ENCODE measurements at places on chromosomes 7 and 10.

GRCh38 chr10:133249975-133250754 is 12.5 kb downstream of the VENTX start:
- no peak for DNase-seq

DNA sequence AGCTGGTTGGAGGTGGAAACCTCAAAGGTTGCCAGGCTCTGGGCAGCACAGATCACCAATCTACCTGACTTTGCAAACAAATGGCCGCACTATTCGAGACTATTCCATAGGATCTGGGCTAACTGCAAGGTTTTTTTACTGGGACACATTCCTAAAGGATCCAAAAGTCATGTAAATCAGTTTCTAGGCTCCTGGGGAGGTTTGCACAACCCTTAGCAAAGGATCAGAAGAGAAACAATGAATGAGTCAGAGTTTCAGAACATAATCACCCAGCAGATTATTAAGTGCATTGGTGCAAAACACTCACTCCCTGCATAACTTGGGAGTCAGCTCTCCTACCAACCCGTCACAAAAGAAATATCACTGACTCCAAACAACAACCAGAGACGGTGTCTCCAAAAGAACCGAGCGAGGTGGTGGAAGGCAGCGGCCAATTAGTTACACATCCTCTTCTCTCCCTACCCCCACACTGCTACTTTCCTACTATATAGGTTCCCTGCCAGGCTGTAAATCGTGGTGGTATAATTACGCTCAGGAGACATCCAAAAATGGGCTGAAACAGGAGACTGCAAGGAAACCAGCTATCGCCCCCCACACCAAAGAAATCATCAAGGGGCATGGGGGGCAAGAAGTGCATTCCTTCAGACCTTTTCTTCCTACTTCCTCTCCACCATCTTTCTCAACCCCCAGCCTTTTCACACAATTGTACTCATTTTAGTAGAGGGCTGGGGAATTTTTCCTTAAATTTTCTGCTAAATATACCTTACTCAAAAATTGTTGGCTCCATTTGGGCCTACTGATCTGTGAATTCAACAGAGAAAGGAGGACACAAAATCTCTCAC is 3.2 kb downstream of the UBE2H start:
- DNase-seq = peak; percentile 52

DNA sequence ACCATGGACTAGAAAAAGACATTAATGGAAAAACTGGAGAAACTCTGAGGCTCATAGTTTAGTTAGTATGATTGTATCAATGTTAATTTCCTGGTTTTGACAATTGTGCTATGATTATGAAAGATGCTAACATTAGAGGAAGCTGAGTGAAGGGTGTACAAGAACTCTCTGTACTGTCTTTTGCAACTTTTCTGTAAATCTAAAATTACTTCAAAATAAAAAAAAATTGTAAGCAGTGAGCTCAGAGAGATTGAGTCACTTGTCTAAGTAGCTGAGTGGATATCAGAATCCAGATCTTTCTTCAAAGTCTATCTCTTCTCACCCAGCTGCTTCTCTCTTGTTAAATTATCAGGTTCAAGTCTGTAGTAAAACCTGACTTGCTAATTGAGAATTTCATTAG is 181.1 kb downstream of the PLCE1 start:
- DNase-seq = no peak

- no peak for DNase-seq
Observed at GRCh38 chr10:89085153-89085552, 94.6 kb downstream of the FAS start.

GRCh38 chr10:125177641-125178640 is 17.6 kb upstream of the CTBP2 start:
- DNase-seq = no peak

- no peak for DNase-seq
Observed at GRCh38 chr7:117230276-117231046, 92.4 kb downstream of the WNT2 start.

DNA sequence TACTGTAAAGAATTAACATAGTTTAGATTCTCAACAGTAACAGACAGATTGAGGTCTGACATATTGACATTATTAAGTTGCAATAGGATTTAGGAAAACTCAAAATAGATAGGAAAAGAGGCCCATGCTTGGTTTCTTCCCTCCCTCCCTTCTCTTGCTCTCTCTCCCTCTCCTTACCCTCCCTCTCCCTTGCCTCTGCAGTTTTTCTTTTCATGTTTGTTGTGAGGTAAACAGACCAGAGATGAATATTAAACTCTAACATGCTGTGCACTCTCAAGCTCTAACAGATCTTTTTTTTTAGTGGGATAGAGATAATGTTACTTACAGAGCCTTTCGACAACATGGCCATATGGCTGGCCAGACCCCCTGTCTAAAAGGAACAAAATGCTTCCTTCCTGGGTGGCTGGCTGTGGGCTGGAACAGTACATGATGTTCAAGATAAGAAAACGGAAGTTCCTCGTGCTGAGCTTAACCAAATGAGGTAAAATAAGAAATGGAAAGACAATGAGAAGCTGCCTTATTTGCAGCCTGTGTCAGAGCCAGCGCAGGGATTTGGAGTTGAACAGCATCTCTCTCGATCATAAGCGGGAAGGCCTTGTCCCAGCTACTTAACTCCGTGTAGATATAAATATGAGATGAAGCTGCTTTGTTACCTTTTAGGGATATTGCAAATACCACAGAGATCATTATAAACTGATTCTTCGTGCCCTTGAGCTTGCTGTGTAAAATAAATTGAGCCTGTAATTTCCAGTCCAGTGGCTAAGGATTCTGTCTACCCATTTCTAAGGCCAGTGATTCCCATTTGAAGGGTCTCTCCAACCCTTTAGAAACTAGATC is 391.9 kb upstream of the NPVF start:
- DNase-seq = peak; percentile 24

- DNase-seq = no peak
Observed at GRCh38 chr10:8360365-8360764, 305.9 kb downstream of the GATA3 start.

DNA sequence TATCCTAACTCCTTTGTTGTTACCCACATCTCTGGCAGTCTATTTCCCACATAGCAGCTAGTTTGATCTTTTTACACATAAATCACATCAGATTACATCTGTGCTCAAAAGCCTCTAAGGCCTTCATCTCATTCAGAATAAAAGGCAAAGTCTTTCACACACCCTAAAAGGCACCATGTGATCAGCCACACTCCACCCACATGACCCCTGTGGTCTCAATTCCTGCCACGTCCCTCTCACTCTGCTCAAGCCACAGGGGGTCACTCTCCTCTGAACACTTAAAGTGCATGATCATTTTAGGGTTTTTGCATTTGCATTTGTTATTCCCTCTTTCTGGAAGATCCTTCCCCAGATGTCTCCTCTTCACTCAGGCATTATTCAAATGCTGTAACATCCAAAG is 30.8 kb downstream of the ELAPOR2 start:
- DNase-seq = no peak

DNA sequence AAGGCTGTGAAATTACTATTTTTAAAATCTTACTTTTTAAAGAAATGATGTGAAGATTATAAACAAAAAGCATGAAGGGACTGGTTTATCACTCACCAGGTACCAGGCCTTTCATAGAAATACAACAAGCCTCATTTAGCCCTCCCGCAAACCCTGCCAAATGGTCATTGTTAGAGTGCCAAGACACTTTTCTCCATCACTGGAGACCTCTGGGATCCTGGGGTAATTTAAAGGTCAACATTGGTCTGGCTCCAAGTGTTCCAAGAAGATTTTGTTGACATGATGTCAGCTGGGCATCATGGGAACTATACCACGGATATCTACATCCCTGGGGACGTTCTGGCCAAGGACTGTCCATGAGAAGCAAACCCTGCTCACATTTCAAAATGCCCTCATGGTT is 138.0 kb upstream of the FRMD4A start:
- no peak for DNase-seq

DNA sequence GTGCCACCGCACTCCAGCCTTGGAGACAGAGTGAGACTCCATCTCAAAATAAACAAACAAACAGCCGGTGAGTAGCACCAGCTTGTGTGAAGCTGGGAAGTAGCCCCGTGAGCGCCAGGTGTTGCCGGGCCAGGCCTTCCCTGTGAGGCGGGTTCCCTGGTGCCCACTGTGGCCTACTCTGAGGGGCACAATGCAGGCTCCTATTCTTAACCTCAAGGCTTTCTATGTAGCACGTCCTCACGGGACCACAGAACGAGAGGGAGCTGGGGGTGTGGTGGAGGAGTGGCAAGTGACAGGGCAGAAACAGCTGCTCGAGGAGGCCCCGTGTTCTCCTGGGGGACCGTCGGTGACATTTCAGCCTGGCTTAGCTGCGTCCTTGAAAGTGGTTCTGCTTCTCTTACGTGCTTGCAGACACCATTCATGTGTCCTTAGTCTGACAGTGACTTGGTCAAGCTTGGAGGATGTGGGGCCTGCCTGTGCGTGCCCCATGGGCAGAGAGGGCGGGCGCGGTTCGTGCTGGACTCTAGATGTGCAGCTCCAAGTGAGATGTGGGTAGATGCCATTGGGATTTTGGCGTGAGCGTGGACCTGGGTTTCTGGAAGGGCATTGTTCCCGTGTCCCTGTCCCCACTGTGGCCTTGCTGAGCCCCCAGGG is 116.6 kb downstream of the NKX6-2 start:
- no peak for DNase-seq

DNA sequence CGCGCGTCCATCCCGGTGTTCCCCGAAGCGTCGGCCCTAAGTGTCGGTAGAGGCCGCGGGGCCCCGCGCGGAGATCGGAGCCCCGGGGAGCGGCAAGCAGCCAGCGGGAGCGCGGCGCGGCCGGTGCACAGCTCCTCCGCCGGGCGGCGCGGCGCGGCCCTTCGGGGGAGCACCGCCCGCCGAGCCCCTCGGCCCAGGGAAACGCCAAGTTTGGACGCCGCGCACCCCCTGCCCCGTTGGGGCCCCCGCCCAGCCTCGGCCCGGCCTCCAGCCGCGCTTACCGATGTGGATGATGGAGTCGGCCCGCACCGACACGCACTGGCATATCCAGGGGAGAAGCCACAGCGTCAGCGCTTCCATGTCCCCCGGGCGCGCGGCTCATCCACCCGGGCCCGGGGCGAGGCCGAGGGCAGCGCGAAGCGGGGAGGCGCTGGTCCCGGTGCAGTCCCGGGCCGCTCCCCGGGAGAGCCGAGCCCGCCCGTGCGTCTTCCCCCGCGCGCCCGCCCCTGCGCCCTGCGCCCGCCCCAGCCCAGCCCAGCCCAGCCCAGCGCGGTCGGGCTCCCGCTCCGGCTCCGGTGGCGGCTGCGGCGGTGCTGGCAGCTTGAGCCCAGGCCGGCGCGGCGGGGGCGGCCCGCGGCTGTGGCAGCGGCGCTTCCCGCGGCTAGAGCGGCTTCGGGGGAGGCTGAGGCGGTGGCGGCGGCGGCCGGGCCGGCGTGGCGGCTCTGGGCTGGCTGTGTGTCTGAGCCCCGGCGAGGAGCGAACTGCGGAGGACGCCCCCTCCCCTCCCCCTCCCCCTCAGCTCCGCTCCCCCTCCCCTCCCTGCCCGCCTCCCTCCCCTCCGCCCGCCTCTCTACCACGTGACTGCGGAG is at the start of gene GRID1:
Gene GRID1 (minus strand): TSS at position 763 of the 869 bp plus-strand sequence.
- peak; percentile 81 for DNase-seq

DNA sequence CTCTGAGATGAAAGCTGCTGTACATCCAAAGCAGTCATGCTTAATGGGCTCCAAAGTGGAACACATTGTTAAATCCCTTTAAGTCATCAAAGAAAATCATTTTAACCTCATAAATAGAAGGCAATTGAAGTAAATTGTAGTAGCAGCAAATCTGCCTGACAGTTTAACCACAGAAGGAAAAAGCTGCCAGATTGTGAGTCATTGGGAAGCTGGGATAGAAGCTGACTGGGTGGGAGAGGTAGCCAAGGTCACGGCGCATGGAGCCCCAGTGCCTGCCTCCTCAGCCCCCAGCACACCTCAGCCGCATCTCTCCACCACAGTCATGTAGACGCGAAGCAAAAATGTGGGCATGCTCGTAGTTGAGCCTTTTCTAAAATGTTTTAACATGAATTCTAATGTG is 44.0 kb downstream of the TARP start:
- DNase-seq = no peak

- DNase-seq = no peak
Observed at GRCh38 chr10:44207160-44207559, 177.7 kb downstream of the CXCL12 start.

GRCh38 chr10:132836248-132836831 is 50.4 kb upstream of the NKX6-2 start:
- DNase-seq = no peak

- DNase-seq = no peak
Observed at GRCh38 chr7:17195576-17195975, 102.9 kb upstream of the AHR start.

DNA sequence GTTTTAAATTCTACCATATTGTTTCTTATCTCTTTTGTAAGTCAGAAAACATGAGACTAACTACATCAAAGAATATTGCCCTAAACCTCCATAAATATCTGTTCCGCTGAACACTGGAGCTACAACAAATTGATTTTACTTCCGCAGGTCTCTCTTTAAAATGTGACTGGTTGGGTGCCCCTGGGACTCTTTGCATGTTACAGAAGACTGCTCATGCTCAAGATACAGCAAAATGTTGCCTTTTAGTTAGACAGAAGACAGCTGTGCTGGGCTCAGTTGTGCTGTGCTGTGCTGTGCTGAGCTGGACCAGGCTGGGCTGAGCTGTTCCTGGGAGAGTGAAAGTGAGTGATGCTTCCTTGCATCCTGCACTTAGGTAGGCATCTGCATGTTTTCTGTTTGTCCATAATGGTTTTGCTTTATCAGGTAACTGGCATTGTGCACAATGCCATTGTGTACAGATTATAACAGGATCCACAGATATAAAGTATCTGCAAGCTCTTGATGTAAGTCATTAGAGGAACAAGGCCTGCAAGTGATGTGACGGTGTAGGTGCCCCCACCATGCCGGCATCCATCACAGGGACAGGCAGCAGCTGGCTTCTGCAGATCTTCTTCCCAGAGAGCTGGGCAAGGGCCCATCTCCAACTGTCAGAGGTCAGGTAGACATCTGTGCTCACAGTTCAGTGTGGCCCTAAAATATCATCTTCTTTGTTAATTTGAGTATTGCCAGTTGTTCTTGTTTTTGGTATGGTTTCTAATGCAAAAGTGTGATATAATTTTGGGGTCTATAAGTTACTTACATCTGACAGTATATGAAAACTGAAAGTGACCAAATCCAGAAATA is 972.5 kb upstream of the CELF2 start:
- DNase-seq = no peak

GRCh38 chr10:133399123-133399601 is 5.2 kb downstream of the MTG1 start:
- DNase-seq = no peak

GRCh38 chr10:59561477-59562121 is 148.1 kb downstream of the SLC16A9 start:
- DNase-seq = no peak

- no peak for DNase-seq
Observed at GRCh38 chr10:131808370-131808930, 92.4 kb upstream of the PPP2R2D start.

DNA sequence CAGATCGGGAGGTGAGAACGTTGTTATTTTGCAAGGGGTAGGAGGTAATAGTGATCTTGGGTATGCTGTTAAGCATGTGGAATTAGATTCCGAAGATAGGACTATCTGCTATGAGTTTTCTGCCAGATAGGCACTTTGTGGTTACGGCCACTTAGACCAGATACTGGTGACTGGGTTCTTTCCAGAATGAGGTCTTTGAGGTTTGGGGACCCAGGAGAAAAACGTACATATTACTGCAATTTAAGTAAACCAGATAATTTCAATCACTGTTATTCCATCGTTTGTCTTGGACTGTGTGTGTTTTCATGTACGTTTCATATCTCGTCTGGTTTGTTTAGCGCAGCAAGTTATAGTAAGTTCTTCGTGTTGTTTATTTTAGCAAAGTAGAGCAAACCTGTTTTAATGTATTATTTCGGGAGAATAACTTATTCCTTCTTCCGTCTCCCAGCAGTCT is 312 bp downstream of the ARL4A start:
- no peak for DNase-seq

GRCh38 chr10:116720668-116721546 is 21.5 kb downstream of the HSPA12A start:
- DNase-seq = no peak

Measured in midbrain (tissue), 1 donor.